Activated T-cell treated with anti-CD3 and anti-CD28 coated beads for 4 hours (primary cell): ENCODE measurements at places on chromosomes 12 and 14.

GRCh38 chr12:52494518-52494917 lies 1.5 kb upstream of the KRT6A start:
- no peak for DNase-seq

DNA sequence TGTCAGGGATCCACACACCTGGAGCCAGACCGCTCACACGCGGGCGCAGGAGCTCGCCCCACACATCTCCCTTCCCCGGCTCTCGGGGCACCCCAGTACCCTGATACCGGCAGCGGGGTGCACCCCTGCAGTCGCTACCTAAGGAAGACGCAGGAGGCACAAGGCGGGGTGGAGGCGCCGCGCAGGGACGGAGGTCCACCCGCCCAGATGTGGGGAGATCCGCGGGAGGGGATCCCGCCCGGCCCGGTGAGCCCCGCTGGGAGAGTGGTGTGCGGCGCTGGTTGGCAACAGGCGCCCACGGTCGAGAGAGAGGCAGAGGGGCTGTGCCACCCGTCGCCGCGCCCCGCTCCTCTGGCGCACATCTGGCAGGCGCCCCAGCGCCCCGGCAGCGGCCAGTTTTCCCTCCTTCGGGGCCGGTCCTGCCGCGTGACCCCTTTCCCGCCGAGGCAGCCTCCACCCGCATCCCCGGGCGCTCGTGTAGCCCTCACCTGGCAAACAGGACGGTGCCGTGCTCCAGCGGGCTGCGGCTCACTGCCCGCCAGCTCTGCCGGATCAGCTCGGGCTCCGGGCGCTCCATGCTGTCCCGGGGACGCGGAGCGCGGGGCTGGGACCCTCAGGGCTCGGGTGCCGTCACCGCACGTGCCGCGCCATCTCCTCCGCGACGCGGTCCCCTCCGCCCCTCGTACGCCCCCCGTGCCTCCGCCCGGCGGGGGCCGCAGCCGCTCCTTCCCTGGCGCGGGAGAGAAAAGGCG lies 469 bp downstream of the NGB start:
- DNase-seq = no peak

DNA sequence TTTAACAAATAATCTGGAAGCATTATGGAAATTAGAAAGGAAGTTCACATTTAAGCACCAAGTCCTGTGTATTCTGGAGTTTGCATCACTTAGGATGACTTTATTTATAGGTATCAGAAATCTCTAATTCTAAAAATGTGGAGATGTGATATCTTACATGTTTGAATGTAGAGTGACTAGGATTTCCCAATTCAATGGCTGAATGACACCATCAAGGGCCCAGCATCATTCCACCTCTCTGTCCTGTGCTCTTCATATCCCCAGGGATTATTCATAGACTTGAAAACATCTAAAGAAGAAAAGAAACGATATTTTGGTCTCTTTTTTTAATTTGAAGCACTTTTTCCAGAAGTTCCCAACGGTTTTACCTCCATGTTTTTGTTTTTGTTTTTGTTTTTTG lies 15.2 kb upstream of the METAP2 start:
- no peak for DNase-seq

DNA sequence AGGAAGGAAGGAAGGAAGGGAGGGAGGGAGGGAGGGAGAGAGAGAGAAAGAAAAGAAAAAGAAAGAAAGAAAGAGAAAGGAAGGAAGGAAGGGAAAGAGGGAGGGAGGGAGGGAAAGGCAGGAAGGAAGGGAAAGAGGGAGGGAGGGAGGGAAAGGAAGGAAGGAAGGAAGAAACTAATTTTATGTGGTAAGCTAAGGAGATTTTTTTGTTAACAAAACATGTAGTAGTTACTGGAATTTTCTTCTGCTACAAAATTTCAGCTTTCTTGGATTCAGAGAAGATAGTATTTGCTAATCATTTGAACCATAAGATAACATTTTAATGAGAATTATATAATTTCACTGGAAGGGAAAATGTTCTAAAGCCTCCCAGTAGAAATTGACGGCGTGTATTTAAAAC lies 437.8 kb upstream of the DCN start:
- DNase-seq = no peak

- no peak for DNase-seq
These were observed 931.2 kb downstream of the NRXN3 start for GRCh38 chr14:79101388-79101787.

GRCh38 chr12:92030618-92031017 lies 115.0 kb downstream of the BTG1 start:
- DNase-seq = peak; percentile 19

GRCh38 chr12:25352083-25352918 lies 101.6 kb upstream of the KRAS start:
- no peak for DNase-seq

GRCh38 chr12:107632246-107632645 lies 53.4 kb upstream of the PWP1 start:
- DNase-seq = no peak

DNA sequence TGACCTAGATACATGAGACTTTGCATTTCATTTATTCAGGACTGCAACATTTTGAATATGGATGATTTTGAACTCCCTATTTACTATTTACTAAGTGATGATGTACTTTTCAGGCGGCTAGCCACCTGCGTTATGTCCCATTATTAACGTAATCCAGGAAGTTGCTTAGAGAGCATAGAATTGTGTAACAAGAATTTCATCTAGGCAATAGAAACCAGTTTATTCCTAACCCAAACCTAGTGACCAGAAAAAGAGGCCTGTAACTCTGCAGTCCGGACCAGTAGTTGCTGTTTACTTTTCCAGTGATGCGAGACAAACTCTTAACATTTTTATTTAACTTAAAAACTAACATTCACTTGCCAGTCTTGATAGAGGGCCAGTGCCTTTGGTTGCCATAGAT lies 12.3 kb downstream of the NUDT4 start:
- DNase-seq = no peak

- DNase-seq = no peak
These were observed 4.2 kb upstream of the GLRX5 start for GRCh38 chr14:95530473-95531276.

GRCh38 chr14:74083161-74083560 lies 1.1 kb downstream of the ALDH6A1 start:
- DNase-seq = no peak

GRCh38 chr12:88235183-88235833 lies 93.2 kb downstream of the TMTC3 start:
- no peak for DNase-seq

DNA sequence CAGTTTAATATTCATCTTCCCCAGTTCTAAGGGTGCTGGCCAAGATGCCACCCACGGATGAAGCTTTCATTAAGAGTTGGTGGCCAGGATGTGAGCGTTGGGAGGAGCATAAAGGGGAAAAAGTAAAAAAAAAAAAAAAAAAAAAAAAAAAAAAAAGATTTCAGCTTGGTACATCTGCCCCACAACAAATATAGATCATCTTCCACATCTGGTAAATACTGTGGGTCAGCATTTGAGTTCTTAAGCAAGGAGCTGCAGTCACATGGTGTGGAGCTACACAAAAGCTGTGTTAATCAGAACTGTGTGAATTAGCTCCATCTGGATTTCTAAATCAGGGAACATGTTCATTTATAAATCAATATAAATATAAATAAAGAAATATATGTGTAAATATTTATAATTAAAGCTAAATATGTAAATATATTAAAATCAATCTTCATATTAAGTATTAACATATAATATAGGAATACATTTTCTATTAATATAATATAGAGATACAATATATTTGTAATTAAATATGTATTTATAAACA lies 262.3 kb downstream of the NUAK1 start:
- no peak for DNase-seq

GRCh38 chr12:19431407-19432308 lies 7.6 kb upstream of the AEBP2 start:
- DNase-seq = no peak

GRCh38 chr14:94682061-94682516 lies 69.9 kb downstream of the SERPINA3 start:
- no peak for DNase-seq

GRCh38 chr14:55926007-55926406 lies 192.2 kb upstream of the PELI2 start:
- DNase-seq = no peak

- DNase-seq = no peak
These were observed 263.2 kb downstream of the SEC23A start for GRCh38 chr14:38839694-38840365.

GRCh38 chr14:90061685-90062126 lies at the start of gene KCNK13:
Gene KCNK13, plus strand, starts transcription at chr14:90061994. Its CDS starts 212 bp downstream, at chr14:90062206.
- DNase-seq = no peak

GRCh38 chr12:66774929-66775328 lies 96.1 kb upstream of the GRIP1 start:
- no peak for DNase-seq

- DNase-seq = no peak
These were observed 154.4 kb upstream of the GARIN6 start for GRCh38 chr12:99493197-99493596.

- DNase-seq = no peak
These were observed 93.5 kb downstream of the GALNT8 start for GRCh38 chr12:4813741-4814140.

DNA sequence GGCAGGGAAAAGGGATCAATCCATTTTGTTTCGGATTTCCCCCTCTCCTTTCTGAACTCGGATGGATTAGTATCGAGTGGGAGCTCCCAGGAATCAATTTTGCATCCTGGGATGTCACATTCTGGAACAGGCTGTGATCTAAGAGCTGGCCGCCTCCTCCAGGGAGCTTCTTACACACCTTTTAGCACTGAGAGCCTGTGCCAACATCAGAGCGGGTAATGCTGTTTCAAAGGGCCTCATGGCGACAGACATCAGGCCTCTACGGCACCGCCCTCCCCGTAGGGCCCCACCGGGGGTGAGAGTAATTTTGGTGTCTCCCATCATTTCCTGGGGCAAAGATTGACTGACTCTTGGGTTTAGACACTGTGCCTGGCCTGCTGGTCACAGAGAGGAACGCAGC lies 2.7 kb downstream of the GALNT9 start:
- no peak for DNase-seq
